ENCODE measurements at places on chromosomes 6 and 20. TPM values are rescaled to one million over a fixed set of nuclear protein-coding genes. Genes with fewer than 3 reads are reported as not detected.

Gene ZNF165
- total RNA-seq, result 2.0 TPM

Gene MAFB
- 0.16 TPM for total RNA-seq

Gene FUCA2
- total RNA-seq, result 5.6 TPM

Gene UST
- total RNA-seq, result 1.6 TPM

Gene LINC00237
- not detected for total RNA-seq

Gene C6orf132
- 0.11 TPM for total RNA-seq

Gene HLA-G
- not detected for total RNA-seq

Gene PTGIS
- total RNA-seq, result 1.6 TPM

Gene ZNF334
- 0.63 TPM for total RNA-seq

Gene TUBB1
- total RNA-seq, result not detected

Gene ASIP
- total RNA-seq, result not detected

Gene EDN1
- 0.25 TPM for total RNA-seq

Gene DACT2
- total RNA-seq, result not detected

Gene CRISP3
- total RNA-seq, result not detected

Gene SPATS1
- total RNA-seq, result not detected

Gene STK38
- total RNA-seq, result 16.1 TPM

Gene SLC35D3
- not detected for total RNA-seq

Gene POLR3F
- 21.5 TPM for total RNA-seq

Gene BMP7
- total RNA-seq, result not detected

Gene ZBP1
- not detected for total RNA-seq

Gene GABRR1
- not detected for total RNA-seq

Gene BPIFB4
- not detected for total RNA-seq

Gene COL12A1
- total RNA-seq, result 0.30 TPM

Gene IP6K3
- total RNA-seq, result not detected

Gene RRBP1
- total RNA-seq, result 27.0 TPM

Gene CNBD2
- total RNA-seq, result 4.1 TPM

All from activated T-cell treated with anti-CD3 and anti-CD28 coated beads, Interleukin-2, amount 50 U/mL, for 4 hours (primary cell).